ENCODE measurements at places on chromosomes 16 and 17. TPM values are rescaled to one million over a fixed set of nuclear protein-coding genes. Genes with fewer than 3 reads are reported as not detected.

DNA sequence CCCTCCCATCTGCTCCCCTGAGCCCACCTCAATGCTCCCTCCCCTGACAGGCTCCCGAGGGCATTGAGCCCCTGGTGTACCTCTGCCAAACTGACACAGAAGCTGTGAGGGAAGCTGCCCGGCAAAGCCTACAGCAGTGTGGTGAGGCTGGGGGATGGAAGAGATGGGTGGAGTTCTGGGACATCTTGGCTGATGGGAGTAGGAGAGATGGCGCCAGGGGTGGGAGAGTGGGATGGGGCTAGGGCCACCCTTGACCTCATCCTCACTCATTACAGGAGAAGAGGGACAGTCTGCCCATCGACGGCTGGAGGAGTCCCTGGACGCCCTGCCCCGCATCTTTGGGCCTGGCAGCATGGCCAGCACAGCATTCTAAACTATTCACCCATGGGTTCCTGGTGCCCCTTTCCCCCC, 16.2 kb upstream of the CTCF start:
- DNase-seq: no peak

- no peak for DNase-seq
Observed at GRCh38 chr16:67429053-67429798, 1.7 kb upstream of the HSD11B2 start.

GRCh38 chr17:57004944-57005579, 27.1 kb downstream of the SCPEP1 start:
- DNase-seq: no peak

GRCh38 chr16:22353933-22354541, 20.4 kb downstream of the CDR2 start:
- no peak for DNase-seq

- no peak for DNase-seq
Observed at GRCh38 chr16:70553645-70554044, 30.0 kb downstream of the SF3B3 start.

DNA sequence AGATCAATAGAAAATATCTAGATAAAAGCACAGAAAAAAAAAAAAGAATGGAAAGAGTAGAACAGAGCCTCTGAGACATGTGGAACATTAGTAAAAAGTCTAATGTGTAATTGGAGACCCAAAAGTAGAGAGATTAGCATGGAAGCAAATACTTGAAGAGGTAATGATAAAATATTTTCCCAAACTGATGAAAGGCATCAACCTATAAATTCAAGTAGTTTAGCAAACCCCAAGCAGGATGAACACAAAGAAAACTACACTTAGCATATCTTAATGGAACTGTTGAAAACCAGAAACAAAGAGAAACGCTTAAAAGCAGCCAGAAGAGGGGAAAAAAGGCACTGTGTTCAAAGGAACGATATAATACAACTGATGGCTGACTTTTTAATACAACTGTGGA, 16.4 kb downstream of the NF1 start:
- DNase-seq: no peak

Gene SOX15
- total RNA-seq: 0.07 TPM

GRCh38 chr17:7497636-7498035, 13.5 kb downstream of the POLR2A start:
- no peak for DNase-seq

DNA sequence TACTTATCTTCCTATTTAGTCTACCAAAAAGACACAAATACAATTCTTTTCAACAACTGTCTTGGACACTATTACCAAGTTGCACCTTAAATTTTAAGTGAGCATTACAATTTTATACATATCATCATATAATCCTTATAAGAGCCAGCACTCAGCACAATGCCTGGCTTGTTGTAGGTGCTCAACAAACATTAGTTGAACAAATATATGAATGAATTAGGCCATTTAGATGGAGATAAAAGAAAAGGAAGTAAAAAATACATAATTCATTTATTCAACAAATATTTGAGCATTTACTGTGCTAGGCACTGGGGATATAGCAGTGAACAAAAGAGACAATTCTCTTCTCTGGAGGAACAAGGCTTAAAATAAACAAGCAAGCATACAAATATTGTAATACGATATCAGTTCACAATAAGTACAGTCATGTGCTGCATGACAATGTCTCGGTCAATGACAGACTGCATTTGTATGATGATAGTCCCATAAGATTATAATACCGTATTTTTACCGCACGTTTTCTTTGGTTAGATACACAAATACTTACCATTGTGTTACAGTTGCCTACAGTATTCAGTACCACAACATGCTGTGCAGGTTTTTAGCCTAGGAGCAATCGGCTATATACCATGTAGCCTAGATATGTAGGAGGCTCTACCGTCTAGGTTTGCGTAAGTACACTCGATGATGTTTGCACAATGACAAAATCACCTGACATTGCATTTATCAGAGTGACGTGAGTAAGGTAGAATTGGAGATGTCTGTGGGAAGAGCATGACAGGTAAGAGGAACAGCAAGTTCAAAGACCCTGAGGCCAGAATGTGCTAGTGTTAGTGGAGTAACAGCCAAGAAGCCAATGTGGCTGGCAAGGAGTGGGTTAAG, 86.4 kb upstream of the HS3ST2 start:
- no peak for DNase-seq

Gene PIPOX
- 2.0 TPM for total RNA-seq

GRCh38 chr16:53741546-53741945, 37.6 kb downstream of the FTO start:
- no peak for DNase-seq

- DNase-seq: no peak
Observed at GRCh38 chr17:39098588-39098987, 52.8 kb downstream of the PLXDC1 start.

Gene PRR14
- 11.1 TPM for total RNA-seq

- no peak for DNase-seq
Observed at GRCh38 chr17:39151150-39151942, at the start of gene PLXDC1. TSS of gene PLXDC1 (minus strand) at chr17:39151637. CDS start at chr17:39151437, 200 bp downstream.

Gene RCVRN
- total RNA-seq: not detected

Gene KRT35
- not detected for total RNA-seq

- DNase-seq: no peak
Observed at GRCh38 chr17:58301504-58302150, 20.9 kb upstream of the MPO start.

Gene GRB7
- total RNA-seq: not detected

DNA sequence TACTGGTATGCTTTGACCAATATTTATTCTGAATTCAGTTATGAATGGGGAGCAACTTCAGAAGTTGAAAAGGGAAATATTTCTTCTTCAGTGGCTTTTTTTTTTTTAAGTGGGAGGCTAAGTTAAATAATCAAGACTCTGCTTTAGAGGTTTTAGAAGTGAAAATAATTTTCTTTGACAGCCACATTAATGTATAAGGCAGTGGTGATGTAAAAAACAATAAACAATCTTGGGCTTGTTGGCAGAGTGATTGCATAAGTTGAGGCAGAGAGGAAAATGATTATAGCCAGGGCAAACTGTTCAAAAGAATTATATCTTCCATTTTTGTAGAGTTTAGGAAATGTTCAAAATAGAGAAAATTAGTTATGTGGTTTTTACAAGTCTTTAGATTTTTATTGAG, 5.4 kb upstream of the KRT12 start:
- DNase-seq: no peak

DNA sequence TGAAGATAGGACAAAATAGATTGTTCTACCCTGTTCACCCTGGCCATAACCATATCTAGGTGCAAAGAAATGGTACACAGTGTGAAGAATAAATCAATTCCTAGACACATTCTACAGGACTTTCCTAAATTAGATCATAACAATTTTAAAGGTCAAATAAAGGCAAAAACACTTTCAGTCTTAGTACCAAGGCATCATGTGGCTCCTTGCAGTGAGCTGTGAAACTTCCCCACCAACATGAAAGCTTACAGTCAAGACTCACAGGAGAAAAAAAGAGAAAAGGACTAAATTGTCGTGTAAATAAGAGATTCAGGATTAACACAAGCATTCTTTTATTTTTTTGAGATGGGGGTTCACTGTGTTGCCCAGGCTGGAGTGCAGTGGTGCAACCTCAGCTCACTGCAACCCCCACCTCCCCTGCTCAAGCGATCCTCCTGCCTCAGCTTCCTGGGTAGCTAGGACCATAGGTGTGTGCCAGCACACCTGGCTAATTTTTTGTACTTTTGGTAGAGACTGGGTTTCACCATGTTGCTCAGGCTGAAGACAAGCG, 14.2 kb downstream of the NSMCE1 start:
- DNase-seq: no peak

Measured in pulmonary artery endothelial cell (primary cell).